ENCODE measurements at places on chromosomes 6 and 20.

GRCh38 chr20:23071996-23072395 lies 14.1 kb downstream of the CD93 start:
- DNase-seq: no peak

GRCh38 chr6:2579804-2580570 lies 170.7 kb downstream of the MYLK4 start:
- DNase-seq: no peak

- DNase-seq: no peak
Measured at GRCh38 chr6:107154131-107154800, 39.0 kb upstream of the BEND3 start.

DNA sequence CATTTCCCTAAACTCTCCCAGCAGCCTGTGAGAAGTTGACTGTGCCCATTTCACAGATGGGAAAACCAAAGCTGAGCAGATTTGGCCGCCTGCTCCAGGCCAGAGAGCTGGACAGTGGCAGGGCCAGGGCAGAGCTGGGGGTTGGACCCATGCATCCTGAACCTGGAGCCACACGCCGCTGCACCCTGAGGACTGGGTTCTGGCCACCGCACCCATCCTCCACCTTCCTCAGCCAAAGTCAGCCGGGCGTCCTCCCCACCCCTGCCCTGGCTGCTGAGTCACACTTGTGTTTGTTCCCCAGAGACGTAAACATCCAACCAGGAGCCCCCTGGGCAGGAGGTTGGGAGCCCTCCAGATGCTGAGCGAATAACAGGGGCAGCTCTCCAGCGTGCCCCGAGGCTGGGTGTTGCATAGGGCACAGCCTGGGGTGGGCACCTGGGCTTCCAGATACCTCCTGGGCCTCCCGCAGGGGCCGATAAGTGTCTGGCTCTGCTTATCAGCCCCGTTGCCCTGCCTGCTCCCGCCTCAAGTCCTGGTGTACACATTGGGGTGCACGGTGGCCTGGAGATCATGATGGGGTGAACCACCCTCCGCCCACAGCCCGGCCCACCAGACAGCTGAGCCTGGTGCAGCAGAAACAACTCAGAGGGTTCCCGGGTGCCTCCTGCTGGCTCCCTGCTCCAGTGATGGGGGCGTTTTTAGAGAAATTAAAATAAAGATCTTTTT lies 23.8 kb downstream of the RBM38 start:
- DNase-seq: no peak

DNA sequence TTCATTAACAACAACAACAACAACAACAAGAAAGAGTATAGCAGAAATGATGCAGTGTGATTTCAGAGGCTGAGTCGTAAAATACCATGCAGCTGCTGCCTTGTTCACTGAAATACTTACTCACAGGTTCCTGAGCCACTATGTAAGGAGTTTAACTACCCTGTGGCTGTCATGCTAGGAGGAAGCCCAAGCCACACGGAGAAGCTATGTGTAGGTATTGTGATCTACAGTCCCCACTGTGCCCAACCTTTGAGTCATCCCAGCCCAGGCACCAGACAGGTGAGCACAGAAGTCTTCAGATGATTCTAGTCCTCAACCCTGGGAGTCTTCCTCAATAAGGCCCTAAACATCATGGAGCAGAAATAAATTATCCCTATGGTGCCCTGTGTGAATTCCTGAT lies 14.6 kb upstream of the RALY start:
- DNase-seq: no peak

DNA sequence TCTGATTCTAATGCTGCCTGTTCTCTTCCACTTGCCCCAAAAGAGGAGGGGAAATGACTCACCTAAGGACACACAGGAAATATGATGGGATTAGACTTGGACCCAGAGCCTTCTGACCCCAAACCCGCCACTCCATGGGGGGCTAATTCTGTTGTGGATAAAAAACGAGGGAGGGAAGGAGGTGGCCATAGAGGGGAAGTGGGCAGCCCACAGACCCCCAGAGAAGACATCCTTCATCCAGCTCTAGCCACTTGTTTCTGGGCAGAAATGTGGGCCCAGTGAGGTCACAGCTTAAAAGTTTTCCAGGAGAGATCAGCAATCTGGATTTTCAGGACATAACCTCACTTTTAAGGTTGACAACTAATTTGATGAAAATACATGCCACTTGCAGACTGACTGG lies 202.1 kb downstream of the ANKRD60 start:
- DNase-seq: no peak

- DNase-seq: no peak
Measured at GRCh38 chr6:104558746-104559145, 301.0 kb downstream of the HACE1 start.

- DNase-seq: no peak
Measured at GRCh38 chr20:33232486-33233072, 3.2 kb upstream of the BPIFA1 start.

DNA sequence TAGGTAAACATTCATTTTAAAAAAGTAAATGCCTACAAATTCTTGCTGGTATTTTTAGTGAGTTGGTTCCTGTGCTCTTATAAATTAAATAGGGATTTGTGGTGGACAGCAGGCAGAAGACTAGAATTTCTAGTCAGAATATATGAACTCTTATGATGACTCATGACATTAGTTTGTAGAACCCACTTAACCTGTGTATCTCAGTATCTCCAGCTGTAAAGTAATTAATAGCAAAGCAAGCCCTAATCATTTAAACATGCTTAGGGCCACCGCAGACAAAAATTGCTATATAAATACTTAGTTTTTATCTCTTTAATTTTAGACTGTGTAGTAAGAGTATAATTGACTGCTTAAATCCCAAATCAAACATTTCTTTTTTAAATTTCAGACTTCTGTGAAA lies 2.4 kb downstream of the FAM135A start:
- DNase-seq: no peak
